ENCODE measurements at places on chromosomes 3 and 15. TPM values are rescaled to one million over a fixed set of nuclear protein-coding genes. Genes with fewer than 3 reads are reported as not detected.

- no peaks in the 10 kb centered on the region for H3K36me3 ChIP-seq
- H3K4me3 ChIP-seq, result no peak overlapping the region
- no peak overlapping the region for H3K27ac ChIP-seq
- DNase-seq, result no peak
Measured at GRCh38 chr3:194843556-194843955, 157.9 kb downstream of the FAM43A start.

The COL6A5 gene
- not detected for total RNA-seq

- no peak overlapping the region for H3K4me3 ChIP-seq
- DNase-seq, result no peak
- H3K27me3 ChIP-seq, result no peaks in the 10 kb centered on the region
- H3K36me3 ChIP-seq, result peaks cover 24% of the 10 kb centered on the region
Measured at GRCh38 chr3:15439476-15439875, 12.1 kb downstream of the EAF1 start.

GRCh38 chr3:157330206-157330605 lies 106.4 kb upstream of the PTX3 start:
- H3K27me3 ChIP-seq, result no peaks in the 10 kb centered on the region
- H3K36me3 ChIP-seq, result peaks cover 9% of the 10 kb centered on the region
- H3K4me1 ChIP-seq, result peaks cover 1% of the 10 kb centered on the region
- no peak overlapping the region for H3K4me3 ChIP-seq
- DNase-seq, result no peak

GRCh38 chr3:176395240-176395639 lies 802.0 kb downstream of the TBL1XR1 start:
- H3K4me1 ChIP-seq, result no peaks in the 10 kb centered on the region
- H3K36me3 ChIP-seq, result no peaks in the 10 kb centered on the region
- no peaks in the 10 kb centered on the region for H3K27me3 ChIP-seq
- no peak overlapping the region for H3K4me3 ChIP-seq
- H3K27ac ChIP-seq, result no peak overlapping the region
- DNase-seq, result no peak
